ENCODE measurements at places on chromosomes 13 and 19.
A peak's percentile ranks its signal among the peaks of the same experiment; 100 is the strongest.

GRCh38 chr13:59409211-59409610 is 754.5 kb downstream of the DIAPH3 start:
- DNase-seq, result no peak

- DNase-seq, result no peak
Measured at GRCh38 chr13:112247471-112248405, 128.4 kb upstream of the SPACA7 start.

- DNase-seq, result no peak
Measured at GRCh38 chr13:33800646-33801186, 17.2 kb upstream of the RFC3 start.

DNA sequence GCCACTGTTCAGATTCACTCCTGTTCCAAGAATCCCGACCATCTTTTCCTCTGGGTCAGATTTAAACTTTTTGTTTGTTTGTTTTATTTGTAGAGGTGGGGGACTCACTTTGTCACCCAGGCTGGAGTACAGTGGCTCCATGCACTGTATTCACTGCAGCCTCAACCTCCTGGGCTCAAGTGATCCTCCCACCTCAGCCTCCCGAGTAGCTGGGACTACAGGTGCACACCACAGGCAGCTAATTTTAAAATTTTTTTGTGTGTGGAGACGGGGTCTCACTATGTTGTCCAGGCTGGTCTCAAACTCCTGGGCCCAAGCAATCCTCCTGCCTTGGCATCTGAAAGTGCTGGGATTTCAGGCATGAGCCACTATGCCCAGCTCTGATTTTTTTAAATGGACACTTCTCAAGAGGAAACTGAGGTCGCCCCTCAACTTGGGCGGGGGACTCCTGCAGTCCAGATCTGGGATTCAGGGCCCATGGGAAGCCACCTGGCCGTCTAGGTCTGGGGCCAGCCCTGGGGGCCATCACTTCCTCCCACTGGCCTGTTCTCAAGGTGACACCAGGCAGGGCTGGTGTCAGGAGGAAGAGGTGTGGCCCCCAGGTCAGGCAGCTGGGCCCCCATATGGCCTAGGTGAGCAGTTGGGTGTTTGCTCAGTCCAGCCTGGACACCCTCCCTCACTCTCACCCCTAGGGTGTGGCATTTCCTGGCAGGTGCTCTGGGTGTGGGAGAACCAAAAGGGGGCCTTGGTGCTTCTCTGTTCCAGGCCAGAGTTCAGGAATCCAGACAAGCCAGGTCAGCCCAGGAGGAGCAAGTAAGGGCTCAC is 1.3 kb downstream of the B3GNT3 start:
- no peak for DNase-seq

- DNase-seq, result no peak
Measured at GRCh38 chr19:38701455-38702063, 42.7 kb downstream of the CAPN12 start.

GRCh38 chr19:47891923-47892666 is 6.0 kb upstream of the SULT2A1 start:
- peak; percentile 5 for DNase-seq

DNA sequence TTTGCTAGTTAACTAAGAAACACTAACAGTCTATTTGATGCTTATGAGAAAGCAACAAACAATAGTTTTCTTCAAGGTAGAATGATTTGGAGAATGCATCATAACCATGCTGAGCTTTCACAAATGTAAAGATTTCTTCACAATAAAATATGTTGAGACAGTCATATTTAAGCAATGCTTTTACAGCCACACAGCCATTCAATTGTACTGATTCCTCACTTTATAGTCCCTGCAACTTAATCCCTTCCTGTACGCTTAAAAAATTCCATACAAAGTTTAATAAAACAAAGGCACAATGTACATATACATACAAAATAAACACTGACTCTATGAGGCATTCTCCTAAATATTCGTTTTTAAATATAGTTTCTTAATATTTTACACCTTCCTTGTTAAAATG is 4.7 kb upstream of the ACOD1 start:
- no peak for DNase-seq

- no peak for DNase-seq
Measured at GRCh38 chr13:103078158-103078557, 11.9 kb upstream of the SLC10A2 start.

- no peak for DNase-seq
Measured at GRCh38 chr19:51065221-51065960, 499 bp upstream of the KLK13 start.

GRCh38 chr13:45120967-45121831 is 889 bp downstream of the GTF2F2 start:
- DNase-seq, result peak; percentile 41

DNA sequence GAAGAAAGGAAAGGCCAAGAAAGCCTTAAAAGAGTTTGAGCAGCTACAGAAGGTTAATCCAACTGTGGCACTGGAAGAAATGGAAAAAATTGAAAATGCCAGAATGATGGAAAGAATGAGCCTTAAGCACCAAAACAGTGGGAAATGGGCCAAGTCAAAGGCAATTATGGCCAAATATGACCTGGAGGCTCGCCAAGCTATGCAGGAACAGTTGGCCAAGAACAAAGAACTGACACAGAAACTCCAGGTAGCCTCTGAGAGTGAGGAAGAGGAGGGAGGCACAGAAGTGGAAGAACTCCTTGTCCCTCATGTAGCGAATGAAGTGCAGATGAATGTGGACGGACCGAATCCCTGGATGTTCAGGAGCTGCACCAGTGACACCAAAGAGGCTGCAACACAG is 5.1 kb downstream of the UTP14C start:
- no peak for DNase-seq

DNA sequence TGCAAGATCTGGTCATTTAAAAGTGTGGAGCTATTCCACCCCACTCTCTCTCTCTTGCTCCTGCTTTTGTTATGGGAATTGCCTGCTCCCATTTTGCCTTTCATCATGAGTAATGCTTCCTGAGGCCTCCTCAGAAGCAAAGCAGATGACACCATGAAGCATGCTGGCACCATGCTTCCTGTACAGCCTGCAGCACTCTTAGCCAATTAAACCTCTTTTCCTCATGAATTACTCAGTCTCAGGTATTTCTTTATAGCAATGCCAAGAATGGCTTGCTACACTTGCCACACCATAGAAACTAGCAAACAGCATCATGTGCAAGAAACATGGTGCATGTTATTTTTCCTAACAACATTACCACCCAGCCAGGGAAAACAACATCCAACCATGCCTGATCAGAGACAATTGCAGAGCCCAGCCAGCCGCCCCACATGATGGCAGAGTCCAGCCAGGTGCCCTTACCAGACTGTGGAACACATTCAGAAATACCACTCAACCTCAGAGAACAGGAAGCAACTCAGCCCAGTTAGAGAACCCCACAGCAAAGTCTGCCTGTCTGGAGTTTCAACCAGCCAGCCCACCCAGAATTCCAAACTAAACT is 36.9 kb downstream of the SYDE1 start:
- peak; percentile 89 for DNase-seq

GRCh38 chr19:3275583-3276340 is 51.3 kb downstream of the CELF5 start:
- DNase-seq, result peak; percentile 70

DNA sequence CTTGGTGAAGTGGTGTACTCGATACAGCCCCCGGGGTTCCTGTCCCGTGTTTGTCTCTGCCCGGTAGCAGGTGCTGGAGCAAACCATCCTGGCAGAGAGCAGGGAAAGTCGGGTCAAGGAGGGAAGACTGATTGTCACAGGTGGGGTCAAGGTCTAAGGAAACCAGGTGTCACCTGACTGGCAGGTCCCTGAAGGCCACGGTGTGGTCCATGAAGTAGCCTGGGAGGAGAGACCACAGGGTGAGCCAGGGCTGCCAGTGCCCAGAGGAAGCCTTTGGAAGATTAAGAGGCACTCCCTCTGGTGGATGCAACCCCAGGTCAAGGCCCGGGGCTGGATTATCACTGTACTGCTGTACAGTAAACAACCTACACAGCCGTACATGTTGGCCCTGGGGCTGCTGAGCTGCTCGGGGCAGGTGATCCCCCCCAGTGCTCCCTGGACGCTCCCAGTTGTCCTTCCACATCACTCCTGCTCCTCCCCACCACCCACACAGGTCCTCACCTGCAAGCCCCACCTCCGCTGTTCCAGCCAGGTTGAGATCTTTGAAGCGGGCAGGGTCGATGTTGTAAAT is 6.0 kb upstream of the CCER2 start:
- DNase-seq, result no peak

DNA sequence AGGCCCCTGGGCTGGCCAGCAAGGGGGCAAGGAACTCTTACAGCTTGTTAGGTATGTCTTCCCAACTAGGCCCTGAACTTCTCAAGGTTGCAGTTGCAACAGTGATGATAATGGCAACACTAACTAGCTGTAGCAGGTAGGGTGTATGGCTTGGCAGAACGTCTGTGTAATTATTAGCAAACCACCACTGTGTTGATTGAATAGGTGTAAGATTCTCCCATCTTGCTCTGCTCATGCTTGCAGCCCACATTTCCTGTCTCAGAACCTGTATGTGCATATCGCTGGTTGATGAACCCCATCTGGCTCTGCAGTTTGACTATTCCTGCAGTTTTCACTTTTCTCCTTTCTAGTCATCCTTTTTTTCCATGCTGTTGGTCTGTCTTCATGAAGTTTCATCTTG is 178.8 kb downstream of the KATNAL1 start:
- no peak for DNase-seq

DNA sequence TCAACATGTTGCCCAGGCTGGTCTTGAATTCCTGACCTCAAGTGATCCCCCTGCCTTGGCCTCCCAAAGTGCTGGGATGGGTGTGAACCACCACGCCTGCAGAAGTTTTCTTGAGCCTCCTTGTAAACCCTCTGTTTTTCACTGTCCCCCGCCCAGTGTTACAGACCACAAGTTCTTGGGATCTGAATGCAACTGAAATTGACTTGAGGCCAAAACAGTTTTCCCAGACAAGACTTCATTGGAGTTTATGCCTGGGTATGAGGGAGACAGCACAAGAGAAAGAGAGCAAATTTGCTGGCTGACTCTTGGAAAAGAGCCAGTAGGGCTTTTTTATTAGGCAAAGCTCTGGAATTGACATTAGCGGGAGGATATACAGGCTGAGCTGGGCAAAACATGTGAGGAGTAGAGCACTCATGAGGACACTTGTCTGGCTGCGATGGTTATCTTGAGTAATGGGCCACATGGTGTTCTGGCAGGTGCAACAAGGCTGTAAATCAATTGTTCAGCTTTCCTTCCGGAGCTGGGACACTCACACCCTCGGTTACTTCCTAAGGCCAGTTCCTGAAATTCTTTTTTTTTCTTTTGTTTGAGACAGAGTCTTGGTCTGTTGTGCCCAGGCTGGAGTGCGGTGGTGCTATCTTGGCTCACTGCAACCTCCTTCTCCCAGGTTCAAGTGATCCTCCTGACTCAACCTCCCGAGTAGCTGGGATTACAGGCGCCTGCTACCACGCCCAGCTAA is 12.7 kb upstream of the HNRNPL start:
- no peak for DNase-seq

- DNase-seq, result no peak
Measured at GRCh38 chr13:109468123-109468522, 318.3 kb downstream of the IRS2 start.

DNA sequence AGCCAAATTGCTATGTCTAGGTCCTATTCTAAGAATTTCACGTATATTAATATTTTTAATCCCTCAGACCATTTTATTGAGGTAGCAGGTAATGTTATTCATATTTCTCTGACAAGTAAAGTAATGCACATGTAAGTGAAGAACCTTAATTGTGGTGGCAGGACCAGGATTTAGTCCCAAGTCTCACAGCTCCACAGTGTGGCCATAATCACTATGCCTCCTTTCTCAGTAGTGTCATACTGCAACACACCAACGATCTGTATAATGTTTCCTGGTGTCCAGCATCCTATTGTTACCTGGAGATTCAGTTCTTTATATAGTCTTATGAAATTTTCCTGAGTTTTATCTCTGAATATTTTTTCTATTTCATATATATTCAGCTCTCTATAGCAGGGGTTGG is 340.3 kb downstream of the OLFM4 start:
- no peak for DNase-seq

- no peak for DNase-seq
Measured at GRCh38 chr13:82115391-82115790, 1766.9 kb downstream of the SLITRK1 start.

- DNase-seq, result no peak
Measured at GRCh38 chr13:71856548-71857043, 10.4 kb downstream of the DACH1 start.

- no peak for DNase-seq
Measured at GRCh38 chr19:19260417-19261214, 12.5 kb downstream of the TM6SF2 start.

DNA sequence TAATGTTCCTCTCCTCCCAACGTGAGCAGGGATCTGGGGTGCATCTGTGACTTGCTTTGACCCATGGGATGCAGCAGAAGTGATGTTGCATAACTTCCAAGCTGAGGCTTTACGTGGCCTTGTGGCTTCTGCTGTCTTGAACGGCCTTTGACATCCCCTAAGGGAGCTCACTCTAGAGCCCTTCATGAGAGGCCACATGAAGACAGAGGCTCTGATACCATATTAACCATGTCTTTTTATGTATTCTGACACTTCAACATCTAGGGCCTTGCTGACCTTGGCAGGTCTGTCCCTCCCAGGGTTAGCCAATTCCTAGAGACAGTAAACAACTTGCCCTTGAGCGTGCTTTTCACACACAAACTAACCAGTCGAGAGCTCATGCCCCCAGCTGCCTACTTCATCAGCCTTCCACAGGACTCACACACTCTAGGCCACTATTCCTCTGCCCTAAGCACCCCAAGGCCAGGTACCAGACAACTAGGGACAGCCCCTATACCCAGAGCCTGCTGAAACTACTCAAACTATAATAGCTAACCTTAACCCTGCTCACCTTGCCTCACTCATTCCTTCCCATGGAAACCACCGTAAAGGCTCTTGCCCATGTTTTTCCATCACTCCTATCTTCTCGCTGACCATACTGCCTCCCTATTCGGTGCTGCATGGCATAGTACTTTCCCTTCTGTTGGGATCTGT is 45.4 kb downstream of the CCDC70 start:
- no peak for DNase-seq

GRCh38 chr13:41136396-41137031 is 3.9 kb upstream of the KBTBD6 start:
- no peak for DNase-seq

GRCh38 chr13:37715606-37716015 is 117.0 kb upstream of the POSTN start:
- DNase-seq, result peak; percentile 91

DNA sequence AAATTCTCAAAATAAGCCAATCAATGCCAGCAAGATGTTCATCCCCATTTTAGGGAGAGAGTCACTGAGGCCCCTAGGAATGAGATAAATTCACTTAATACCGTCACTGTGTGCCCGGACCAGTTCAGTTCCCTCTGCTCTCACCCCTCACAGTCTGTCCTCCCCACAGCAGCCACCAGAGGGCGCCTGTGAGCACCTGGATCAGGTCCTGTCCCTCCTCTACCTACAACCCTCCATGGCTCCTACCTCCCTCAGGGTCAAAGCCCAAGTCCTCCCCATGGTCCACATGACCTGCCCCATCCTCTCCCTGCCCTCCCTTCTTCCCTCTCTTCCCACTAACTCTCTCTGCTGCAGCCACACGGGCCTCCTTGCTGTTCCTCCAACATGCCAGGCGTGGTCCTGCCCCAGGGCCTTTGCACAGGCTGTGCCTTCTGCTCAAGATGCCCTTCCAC is 42.0 kb upstream of the NFIC start:
- no peak for DNase-seq
